ENCODE measurements at places on chromosomes 16 and 17.
A peak's percentile ranks its signal among the peaks of the same experiment; 100 is the strongest.

- no peak for DNase-seq
Observed at GRCh38 chr17:63972796-63973195, at the start of gene SCN4A. Gene SCN4A, minus strand, starts transcription at chr17:63972918. Its CDS starts 77 bp downstream, at chr17:63972841.

GRCh38 chr17:34382621-34383124, 19.6 kb upstream of the CCL1 start:
- DNase-seq, result no peak

DNA sequence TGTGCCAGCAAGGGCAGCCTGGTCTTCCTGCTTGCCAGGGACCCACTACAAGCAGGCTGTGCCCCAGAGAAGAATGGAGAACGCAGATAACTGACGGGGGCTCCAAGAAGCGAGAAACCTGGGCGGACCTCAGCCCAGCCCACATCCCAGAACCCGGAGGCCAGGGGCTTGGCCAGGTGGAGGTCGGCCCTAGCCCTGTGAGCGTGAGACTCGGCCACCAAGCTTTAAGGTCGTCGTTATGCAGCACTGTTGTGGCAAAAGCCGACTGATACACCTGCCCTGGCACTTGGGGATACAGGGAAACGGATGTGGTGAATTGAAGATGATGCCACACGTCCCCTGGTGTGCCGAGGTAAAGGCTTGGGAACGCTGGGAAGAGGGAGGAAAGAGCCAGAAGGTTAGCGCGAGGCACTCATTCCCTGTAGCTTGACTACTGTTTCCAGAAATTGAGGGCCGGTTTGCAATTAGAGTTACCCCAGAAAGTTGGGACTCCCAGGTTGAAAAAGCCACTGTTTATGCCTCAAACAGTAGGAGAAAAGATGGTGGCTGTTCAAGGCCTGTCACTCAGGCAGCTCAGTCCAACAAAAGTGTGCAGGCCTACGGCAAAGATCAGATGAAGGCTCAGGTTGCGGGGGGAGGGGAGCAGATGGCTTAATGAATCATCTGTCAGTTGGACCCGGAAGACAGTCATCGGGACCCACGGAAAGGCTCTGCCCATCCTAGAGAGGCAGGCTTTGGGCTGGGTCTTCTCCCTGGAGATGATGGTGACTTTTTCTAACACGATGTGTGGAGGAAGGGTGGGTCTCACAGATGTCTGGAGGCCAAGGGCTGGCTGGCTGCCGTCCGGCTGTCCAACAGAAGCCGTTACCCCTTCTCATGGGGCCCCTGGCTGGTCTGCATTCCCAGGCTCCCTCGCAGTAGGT, 45.6 kb upstream of the BAHCC1 start:
- no peak for DNase-seq

DNA sequence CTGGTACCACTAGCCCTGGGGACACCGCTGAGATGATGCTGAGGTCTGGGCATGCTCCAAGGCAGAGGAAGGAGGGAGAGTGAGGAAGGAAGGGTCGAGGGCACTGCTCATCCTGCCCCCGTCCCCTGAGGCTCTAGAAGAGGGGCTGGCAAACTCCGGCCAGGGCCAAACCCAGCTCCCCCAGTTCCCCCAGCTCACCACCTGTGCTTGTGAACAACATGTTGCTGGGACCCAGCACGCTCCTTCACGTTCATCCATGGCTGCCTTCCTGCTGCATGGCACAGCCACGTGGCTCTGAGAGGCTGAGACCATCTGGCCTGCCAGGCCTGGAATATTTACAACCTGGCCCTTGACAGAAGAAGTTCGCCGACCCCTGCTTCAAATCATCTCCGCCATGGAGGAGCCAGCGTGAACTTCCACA, 81.2 kb downstream of the RBFOX3 start:
- DNase-seq, result peak; percentile 55

DNA sequence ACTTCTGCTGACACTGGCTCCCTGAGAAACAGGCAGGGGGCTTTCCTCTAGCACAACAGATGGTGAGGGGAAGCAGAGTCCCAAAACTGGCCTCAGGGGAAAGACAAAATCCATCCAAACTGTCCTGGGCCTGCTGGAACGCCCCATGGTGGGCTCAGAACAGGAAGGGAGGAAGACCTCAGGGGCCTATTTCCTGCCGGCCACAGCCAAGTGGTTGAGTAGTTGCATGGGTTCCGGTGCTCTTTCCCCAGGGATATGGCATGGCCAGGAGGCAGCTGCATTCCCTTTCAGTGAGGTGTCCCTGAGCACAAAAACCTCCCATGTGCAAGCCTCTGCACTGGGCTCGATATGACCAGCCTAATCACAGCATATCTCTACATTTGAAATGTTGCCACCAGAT, 303.0 kb upstream of the IRX5 start:
- DNase-seq, result no peak

- DNase-seq, result peak; percentile 50
Observed at GRCh38 chr17:50501054-50501453, 7.2 kb upstream of the MYCBPAP start.

- no peak for DNase-seq
Observed at GRCh38 chr16:69270395-69270794, 40.8 kb upstream of the VPS4A start.

DNA sequence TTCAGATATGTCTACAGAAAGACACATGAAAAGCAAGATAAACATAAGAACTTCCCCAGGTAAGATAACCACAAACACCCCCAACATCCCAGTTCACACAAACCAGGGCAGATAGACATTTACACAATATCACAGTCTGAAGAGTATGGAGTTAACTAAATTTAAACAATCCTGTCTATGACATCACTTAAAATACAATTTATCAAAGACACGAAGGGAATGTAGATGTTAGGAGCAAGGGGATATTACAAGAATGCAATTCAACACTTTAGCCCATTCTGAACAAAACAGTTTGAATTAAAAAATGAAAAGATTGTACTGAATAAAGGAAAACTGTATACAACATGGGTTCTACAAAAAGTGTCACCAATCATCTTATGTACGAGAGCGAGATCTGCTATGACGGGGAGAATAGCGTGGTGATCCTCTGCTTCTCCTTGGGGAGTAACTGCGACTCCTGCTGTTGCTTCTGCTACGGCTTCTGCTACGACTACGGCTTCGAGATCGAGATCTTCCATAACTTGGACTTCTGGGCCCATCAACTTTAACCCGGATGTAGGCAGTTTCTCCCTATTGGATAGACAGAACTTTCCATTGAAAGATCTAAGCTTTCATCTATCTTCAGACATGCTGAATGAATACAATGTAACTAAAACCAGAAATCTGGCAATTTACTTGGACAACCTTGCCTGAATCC, 1.9 kb downstream of the SRSF1 start:
- DNase-seq, result no peak

DNA sequence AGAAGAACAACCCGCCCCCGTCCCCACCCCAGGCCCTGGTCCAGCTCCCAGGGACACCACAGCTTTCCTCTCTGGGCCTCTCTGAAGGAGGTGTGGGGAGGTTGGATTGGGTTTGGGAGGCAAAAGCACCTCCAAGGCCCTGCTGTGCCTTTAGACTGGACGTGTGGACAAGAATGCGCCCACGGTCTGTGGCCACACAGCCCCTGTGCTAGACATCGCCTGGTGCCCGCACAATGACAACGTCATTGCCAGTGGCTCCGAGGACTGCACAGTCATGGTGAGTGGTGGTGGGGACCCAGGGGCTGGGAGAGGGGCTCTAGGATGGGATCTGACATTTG, 3.0 kb downstream of the CORO1A start:
- no peak for DNase-seq

DNA sequence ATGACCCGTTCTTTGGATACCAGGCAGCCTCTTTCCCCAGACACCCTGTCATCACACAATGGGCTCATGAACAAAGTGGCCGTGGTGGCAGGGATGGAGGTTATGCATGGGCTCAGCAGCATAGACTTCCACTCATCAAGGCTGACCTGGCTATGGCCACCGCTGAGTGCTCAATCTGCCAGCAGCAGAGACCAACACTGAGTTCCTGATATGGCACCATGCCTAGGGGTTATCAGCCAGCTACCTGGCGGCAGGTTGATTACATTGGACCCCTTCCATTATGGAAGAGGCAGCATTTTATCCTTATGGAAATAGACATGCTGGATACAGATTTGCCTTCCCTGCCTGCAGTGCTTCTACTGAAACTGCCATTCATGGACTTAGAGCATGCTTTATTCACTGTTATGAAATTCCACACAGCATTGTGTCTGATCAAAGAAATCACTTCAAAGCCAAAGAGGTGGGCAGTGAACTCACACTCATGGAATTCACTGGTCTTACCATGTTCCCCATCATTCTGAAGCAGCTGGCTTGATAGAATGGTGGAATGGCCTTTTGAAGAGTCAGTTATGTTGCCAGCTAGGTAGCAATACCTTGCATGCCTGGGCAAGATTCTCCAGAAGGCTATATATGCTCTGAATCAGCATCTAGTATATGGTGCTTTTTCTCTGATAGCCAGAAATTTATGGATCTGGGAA, 160.6 kb downstream of the PRKCB start:
- DNase-seq, result no peak

DNA sequence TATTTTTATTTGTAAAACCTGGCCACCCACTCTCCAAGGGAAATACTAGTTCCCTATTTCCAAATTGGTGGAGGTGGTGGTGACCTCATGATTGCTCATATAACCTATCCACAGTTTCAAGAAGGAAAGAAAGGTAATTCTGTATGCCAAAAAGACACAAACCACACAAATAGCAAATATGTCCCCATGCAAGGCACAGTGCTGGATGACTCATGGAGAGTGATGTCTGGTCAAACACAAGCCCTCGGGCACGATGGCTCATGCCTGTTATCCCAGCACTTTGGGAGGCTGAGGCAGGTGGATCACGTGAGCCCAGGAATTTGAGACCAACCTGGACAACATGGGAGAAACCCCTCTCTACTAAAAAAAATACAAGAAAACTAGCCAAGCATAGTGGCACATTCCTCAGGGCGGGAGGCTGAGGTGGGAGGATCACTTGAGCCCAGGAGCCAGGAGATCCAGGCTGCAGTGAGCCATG, 64.2 kb downstream of the GNA13 start:
- no peak for DNase-seq

DNA sequence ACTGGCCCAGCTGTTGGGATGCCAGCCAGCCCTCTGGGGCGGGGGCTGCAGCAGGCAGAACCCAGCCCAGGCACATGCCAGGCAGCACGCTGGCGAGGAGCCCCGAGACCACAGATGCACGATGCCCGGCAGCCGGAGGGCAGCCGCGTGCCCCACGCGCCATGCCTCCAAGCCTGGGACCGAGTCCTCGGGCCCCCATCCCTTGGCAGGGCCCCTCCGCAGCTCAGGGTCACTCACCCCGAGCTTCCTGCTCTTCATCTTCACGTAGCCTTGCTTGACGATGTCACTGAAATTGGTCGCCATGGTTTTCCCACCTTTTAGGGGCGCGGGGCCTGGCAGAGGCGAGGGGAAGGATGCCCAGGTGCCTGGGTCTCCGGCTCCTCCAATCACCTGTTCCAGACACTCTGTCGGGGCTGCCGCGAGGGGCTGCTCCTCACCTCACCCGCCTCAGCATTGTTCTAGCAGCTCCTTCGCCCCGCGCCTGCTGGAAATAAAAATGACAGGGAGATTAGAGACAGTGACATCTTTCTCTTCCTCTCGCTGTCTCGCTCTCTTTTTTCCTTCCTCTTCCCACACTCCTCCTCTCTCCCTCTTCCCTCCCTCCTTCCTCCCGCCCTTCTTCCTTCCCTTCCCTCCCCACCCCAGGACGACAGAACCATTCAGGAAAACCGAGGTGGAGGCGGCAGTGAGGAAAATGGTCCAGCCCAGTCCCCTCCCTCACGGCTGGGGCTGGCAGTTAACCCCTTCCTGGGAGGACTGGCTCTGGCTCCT, 6.9 kb downstream of the DOK4 start:
- no peak for DNase-seq

DNA sequence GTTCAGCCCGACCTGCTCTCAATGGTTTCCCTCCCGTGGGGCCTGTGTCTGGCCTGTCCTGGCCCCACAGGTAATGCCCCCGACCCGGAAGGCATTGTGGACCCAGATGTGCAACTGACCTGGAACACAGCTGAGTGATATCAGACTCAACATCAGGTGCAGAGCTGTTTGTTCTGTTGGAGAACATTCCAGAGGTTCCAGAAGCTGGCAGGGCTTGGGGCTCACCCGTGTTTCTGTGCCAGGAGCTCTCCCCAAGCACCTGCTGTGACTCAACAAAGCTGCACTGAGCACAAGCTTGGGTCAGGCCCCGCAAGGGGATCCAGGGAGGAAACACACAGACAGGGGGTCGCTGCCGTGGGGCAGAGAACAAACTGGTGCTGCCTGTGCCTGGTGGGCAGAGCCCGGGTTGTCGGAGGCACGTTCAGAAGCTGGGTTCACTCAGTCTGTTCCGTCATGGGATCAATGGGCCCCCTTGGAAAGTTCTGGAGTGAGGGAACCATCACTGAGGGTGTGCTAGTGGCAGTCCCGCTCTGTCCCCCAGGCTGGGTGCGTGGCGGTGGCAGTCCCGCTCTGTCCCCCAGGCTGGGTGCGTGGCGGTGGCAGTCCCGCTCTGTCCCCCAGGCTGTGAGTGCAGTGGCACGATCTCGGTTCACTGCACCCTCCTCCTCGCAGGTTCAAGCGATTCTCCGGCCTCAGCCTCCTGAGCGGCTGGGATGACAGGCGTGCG, 22.1 kb downstream of the HS3ST6 start:
- no peak for DNase-seq

DNA sequence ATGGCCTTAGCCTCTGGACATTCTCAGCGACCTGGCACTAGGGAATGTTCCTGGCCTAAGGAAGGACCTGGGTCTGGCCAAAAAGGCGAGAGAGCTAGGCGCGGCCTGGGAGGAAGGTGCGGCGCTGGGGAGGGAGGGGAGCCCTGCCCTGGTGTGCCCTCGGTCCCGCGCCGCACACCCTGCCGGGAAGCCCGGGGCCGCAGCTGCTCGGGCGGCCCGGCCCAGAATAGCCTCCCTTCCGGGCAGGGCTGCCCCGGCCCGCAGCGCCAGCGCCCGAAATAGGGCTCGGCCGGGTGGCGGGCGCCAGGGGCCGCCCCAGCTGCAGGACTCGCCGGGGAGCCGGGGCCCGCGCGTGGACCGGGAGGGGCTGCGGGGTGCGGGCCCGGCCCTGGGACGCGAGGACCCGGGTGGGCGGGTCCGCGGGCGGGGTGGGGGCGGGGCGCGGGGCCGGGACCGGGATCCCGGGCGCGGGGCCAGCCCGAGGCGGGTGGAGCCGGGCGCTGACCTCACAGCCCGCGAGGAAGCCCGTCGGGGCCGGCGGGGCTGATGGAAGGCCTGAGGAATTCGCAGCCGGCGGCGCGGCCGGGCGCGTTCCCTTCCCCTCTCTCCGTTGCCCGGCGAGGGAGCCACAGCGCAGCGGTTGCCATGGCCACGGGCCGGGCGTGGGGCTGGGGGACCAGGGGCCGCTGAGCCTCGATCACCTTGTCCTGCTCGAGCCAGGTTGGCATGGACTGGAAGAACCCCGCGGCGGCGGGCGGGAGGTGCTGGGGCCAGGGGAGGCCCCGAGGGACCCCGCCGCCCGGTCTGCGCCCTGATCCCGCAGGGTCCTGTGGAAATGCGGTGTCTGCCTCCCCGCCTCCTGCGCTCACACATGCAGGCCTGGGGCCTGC, 18.1 kb downstream of the SOCS3 start:
- peak; percentile 96 for DNase-seq

- DNase-seq, result no peak
Observed at GRCh38 chr17:27544350-27545131, 86.4 kb upstream of the LGALS9 start.

GRCh38 chr17:17309356-17309755, 6.2 kb downstream of the NT5M start:
- no peak for DNase-seq
